ENCODE measurements at places on chromosomes 13 and 19. TPM values are rescaled to one million over a fixed set of nuclear protein-coding genes. Genes with fewer than 3 reads are reported as not detected.

ARID3A gene
- 15.2 TPM for total RNA-seq

SHFL gene
- total RNA-seq = 16.0 TPM

FBXO17 gene
- 13.2 TPM for total RNA-seq

FAM216B gene
- not detected for total RNA-seq

RXFP2 gene
- not detected for total RNA-seq

MCF2L gene
- 2.6 TPM for total RNA-seq

SSC5D gene
- 5.7 TPM for total RNA-seq

VSTM2B gene
- total RNA-seq = not detected

ZNF530 gene
- total RNA-seq = 4.1 TPM

FLT1 gene
- 8.9 TPM for total RNA-seq

NKPD1 gene
- total RNA-seq = 0.08 TPM

FGF22 gene
- total RNA-seq = not detected

POGLUT2 gene
- 6.7 TPM for total RNA-seq

ZFP82 gene
- 5.9 TPM for total RNA-seq

KIR3DL2 gene
- not detected for total RNA-seq

FCAR gene
- total RNA-seq = not detected

TMEM150B gene
- total RNA-seq = not detected

FREM2 gene
- total RNA-seq = not detected

BRME1 gene
- total RNA-seq = 0.45 TPM

TEX101 gene
- not detected for total RNA-seq

NLRP9 gene
- total RNA-seq = not detected

JAK3 gene
- 1.3 TPM for total RNA-seq

NCR1 gene
- not detected for total RNA-seq

ZNF730 gene
- total RNA-seq = not detected

SYT3 gene
- total RNA-seq = not detected

ALOX5AP gene
- total RNA-seq = 1.1 TPM

All from smooth muscle cell of the coronary artery (primary cell).